ENCODE measurements at places on chromosomes 6 and 20.
A peak's percentile ranks its signal among the peaks of the same experiment; 100 is the strongest.

GRCh38 chr20:25070821-25071473 is 11.0 kb downstream of the VSX1 start:
- DNase-seq, result no peak

- no peak for DNase-seq
Measured at GRCh38 chr6:105431226-105431625, 28.3 kb upstream of the PREP start.

DNA sequence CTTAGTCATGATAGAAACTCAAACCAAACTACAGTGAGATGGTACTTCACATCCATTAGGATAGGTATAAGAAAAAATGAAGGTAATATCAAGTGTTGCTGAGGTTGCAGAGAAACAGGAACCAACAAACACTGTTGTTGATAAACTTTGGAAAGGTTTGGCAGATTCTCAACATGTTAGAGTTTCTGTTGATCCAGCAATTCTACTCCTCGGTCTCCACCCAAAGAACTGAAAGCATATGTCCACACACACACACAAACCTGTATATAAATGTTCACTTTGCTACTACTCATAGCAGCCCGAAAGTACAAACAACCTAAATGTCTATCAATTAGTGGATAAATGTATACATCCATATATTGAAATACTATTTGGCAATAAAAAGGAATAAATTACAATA is 128.3 kb upstream of the CARMIL1 start:
- no peak for DNase-seq

GRCh38 chr6:75402296-75402695 is 91.3 kb downstream of the FILIP1 start:
- DNase-seq, result no peak

GRCh38 chr6:70991253-70991652 is 34.4 kb upstream of the B3GAT2 start:
- no peak for DNase-seq

DNA sequence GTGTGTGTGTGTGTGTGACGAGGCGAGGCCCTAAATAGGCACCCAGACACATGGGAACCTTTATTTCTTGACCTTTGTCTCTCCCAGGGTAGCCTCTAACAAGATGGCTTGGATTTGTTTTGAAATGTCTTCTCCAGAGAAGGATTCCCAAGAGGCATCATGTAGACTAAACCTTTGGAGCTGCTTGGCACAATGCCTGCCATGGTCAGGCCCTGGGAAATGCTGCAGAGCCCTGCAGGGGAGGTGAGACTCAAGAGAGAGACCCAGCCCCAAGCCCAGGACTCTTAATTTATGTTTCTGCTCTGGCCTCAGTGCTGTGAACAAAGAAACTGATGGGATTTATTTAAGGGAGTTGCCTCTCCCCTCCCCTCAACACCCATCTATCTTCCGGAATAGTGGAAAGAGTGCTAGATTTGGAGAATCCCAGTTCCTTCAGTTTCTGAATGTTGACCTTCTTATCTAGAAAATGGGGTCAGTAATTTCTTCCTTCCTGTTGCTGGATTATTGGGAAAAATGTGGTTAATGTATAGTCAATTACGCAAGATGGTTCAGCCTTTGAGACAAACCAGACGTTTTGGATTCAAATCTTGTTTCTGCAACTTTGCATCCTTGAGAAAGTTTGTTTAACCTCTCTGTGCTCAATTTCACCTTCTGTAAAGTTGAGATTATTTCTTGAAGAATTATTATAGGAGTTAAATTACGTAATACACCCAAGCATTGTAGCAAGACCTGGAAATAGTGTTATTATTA is 434.8 kb downstream of the MAFB start:
- DNase-seq, result no peak

DNA sequence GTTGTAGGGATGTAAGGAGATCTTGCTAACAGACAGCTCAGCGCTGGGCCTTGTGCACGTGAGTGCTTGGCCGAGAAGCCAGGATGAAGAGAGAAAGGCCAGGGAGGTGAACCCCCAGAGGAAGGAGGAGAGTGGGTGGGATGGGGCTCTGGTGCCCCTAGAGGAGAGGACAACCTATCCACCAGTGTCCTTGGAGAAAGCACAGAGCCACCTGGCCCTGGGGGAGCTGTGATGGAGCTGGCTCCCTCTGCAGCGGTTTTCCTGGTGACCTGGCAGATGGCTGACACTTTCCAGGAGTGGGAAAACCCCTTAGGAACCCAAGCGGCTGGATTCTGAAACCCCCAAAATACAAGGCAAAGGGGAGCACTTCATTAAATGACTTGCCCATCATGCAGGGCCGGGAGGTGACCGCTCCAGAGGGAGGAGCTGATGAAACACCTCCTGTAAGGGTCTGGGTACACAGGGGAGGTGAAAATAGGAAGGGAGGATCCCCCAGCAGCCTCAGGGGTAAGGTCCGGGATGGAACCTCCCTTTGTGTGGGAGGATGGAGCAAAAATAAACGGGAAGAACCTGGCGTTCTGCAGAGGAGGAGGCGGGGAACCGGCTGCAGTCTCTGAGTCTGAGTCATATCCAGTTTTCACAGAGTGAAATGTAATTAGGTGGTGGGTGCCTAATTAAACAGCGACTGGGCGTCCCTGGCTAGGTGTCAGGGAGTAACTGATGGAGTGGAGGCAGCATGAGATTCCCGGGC is 80.4 kb downstream of the SULF2 start:
- DNase-seq, result no peak

GRCh38 chr20:51570739-51571459 is 28.4 kb upstream of the NFATC2 start:
- no peak for DNase-seq

DNA sequence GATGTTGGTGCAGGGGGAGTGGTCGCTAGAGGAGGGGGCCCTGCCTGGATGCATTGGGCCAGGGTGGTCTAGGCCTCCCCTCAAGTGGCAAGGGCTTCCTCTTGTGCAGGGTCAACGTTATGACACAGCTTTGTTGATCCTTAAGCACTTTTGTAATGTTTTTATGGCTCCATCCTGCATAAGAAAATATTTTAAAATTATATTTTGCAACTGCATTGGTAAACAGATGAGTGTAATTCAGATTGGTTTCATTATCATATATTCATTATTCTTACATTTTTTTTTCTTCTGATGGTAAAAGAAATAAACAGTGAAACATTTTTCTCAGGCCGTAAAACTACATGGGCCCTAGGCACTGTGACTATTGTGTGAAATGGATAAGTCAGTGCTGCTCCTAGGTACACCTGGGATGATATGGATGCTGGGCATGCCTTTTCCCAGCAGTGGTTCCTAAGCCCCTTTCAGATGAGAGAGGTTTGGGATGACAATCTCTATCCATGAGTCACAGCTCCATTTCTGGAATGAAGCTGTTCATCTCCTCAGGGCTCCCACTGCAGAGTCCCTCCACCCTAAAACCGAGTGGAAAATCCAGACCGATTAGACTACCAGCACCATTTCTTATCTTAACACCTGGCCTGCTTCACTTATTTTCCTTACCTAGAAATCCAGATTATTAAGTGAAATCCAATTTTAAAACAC is 5.8 kb upstream of the SIM1 start:
- DNase-seq, result no peak

DNA sequence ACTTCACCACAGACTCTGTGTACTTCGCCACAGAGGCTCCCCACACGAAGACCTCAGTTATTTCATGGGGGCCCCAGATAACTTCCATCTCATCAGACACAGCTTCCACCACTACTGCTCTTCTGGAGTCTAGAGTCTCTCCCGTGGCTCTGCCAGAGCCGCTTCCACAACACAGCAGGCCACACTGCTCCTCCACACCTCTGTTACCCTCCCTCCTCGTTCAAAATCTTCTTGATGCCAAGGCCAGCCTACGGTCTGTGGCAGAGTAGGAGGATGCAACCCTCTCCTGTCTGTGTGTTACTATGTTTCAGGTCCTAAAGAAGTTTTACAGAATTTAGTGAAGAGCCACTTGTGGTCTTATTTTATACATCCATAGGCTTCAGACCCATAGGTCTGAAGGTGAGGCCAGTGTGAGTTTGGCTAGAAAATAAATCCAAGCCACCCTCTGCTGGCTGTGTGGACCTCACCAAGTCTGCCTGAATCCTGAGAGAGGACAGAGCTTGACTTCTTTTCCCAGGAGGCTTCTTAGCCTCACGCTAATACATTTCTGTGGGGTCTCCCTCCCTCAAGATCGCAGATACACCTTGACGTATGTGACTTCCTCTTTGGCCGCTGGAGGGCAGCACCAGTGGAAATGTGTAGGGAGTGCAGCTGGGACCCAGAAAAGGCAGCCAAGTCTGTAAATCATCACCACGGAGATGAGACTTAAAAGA is 197.7 kb downstream of the FAXC start:
- no peak for DNase-seq

DNA sequence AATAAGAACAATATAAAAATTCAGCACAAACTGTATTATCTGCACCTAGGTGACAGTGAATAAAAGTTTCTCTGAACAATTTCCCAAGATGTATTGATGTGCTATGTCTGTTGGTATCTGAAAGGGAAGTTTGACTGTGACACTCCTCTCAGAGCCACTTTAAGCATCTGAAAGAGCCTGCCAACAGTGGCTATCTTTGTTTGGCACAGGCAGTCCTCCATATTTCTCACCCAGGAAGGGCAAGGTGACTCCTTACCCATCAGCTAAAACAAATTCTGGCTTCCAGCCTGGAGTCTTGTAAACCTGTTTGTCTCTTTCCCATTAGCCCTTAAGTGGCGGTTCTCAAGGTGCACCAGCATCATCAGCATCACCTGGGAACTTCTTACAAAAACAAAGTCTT is 122.4 kb upstream of the VGLL2 start:
- DNase-seq, result no peak

DNA sequence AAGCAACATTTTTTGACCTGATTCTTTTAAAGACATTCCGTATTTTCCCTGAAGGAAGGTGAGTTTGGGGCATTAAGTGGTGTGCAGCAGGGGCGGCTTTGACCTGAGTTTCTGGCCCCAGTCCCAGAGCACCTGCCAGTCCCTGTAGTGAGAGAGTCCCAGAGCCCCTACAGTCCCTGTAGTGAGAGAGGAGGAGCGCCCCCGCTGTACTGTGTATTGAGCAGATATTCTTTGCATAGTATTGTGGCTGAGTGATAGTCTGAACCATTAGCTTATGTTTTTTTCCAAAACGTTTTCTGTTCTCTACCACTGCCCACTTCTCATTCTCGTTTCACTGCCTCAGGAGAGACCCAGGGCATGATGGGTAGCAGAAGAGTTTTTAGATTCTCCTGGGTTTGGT is 17.2 kb upstream of the SH3BGRL2 start:
- no peak for DNase-seq

DNA sequence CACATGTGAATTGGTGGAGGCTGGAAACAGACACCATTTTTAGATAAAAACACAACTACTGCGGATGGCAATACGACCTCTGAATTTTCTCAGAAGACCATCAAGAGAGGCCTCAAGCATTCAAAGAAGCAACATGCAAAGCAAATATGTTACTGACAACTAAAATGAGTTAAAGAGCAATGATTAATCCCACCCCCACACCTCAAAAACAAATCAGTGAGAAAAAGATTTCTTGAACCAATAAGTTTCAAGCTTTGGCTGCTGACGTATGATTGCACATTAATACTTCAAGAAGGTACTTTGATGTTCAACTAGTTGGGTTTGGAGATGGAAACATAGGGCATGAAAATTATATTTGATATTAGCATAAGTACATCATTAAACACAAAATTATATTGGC is 982 bp downstream of the MMUT start:
- DNase-seq, result no peak

- DNase-seq, result peak; percentile 40
Measured at GRCh38 chr6:111715321-111715720, 109.6 kb upstream of the TRAF3IP2 start.

GRCh38 chr6:20377623-20378265 is 23.9 kb upstream of the E2F3 start:
- DNase-seq, result no peak

DNA sequence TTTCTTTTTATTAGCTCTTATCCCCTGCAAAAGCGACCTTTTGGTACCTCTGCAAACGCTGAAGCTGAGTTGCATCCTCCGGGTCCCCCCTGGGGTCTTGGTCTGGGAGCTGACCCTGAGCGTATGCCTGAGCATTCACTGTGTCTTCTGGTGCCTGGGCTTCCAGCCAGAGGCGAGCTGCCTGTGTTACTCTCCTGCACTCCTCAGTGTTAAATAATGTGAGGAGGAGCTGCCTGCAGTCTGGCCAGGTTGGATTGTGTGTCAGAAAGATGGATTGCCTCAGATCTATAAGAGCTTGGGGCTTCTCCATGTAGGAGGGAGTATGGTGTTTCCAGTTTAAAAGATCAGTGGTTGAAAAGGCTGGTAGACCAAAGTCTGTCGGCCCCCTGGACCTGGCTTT is 8.7 kb upstream of the GMPR start:
- no peak for DNase-seq

DNA sequence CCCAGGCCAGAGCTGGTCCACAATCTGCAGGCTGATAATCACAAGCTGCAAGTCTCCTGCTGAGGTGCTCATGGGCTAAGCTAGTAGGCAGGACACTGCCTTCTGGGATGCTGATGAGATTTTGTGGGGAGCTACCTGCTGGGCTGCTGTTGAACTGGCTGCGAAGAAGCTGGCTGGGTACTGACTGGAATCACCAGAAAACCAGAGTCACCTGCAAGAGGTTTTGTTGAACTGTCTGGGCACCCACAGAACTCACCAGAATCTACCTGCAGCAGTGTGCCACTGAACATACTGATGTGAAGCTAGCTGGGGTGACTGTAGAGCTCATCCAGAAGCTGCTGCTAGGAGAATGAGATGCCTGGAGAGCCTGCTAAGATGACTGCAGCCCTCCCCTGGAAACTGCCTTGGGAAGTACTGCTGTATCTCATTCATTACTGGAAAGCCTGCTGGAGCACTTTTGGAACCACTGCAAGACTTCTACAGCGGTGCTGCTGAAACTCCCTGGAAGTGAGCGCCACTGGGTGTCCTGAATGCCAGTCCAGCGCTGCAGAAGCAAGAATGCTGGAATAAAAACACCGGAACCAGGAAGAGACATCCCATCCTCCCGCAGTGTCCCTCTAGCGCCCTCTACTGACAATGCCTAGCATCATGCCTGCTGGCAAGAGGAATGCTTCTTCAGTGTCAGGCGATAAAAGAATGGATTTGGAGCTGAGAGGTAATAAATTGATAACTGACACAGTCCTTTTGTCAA is 64.9 kb upstream of the ARHGAP18 start:
- peak; percentile 27 for DNase-seq

DNA sequence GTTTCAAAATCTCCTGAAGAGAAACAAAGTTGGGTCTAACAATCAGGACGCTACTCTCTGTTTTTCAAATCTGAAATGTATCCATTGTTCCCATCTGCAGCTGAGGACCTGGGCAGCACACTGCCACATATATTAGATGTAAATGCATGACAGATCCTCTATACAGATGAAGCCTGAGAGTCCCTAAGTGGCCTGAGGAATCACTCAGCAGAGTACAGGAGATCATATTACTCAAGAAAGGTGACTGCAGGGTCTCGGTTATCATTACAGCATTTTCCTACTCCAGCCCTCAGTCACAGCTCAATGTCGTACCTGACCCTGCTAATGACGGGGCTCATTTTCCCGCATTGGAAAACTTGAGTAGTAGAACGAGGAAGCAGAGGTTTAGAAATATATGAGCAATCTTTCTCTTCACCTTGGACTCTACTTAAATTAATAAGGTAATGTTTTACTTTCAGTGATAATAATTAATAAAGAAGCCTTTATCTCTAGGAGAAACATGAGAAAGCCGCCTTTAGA is 256.2 kb upstream of the IRAK1BP1 start:
- DNase-seq, result no peak

- DNase-seq, result no peak
Measured at GRCh38 chr6:7701212-7701834, 24.6 kb upstream of the BMP6 start.

- DNase-seq, result no peak
Measured at GRCh38 chr6:122393351-122393896, 6.0 kb upstream of the HSF2 start.

- no peak for DNase-seq
Measured at GRCh38 chr20:24153101-24154040, 164.8 kb upstream of the GGTLC1 start.

- no peak for DNase-seq
Measured at GRCh38 chr6:73951183-73951582, 255.2 kb downstream of the CD109 start.

Measured in activated CD4-positive, alpha-beta T cell treated with anti-CD3 and anti-CD28 coated beads, Interleukin-2, amount 50 U/mL, for 4 hours (primary cell).